ENCODE measurements at places on chromosomes 4 and X.

DNA sequence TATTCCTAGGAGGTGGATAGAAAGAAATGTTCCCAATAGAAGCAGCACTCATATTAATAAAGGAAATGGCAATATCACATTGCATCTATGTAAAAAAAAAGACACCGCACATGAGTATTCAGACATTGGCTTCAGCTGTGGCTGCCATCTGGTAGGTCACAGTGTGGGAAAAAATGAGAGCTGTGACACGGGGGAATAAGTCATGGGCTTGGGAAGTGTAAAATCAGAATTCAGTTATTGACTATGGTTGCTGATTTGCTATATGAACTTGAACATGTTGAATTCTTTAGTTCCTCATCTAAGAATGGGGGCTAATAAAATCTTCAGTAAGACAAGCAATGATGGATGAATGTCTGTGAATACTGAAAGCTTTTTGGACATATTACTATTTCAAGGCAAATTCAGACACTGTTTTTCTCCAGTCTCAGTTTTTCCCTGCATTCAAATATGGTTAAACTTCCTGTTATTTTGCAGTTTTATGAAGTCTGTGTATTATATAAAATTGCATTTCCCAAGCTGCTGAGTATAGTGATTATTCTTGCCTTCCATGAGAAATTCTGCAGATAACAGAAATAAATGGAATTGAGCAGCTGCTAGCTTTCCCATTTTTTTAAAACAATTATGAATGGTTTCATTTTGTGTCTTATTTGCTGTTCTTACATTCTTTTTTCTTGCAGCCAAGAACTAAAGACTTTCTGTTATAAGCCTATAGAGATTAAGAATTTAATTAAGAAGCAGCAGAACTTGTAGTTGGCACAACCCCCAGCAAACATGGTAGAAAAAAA lies 221.0 kb downstream of the ANKRD50 start:
- no peak for DNase-seq

DNA sequence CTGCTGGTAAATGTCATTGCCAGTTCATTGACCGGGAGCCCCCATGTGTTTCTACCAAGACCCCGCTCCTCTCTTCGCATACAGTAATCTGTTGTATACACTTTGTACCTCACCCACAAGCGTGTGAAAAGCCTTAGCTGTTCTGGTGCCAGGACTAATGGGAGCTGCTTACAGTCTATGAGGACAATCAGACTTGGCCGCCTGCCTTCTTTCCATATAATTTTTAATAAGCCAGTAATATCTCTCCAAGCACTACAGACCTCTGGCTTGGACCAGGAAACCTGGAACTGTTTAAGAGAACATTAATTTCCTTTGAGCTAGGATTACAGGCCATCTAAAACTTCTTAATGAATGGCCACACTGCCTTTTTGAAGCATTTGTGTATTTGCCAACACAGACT lies 149.7 kb upstream of the MSX1 start:
- DNase-seq: no peak

DNA sequence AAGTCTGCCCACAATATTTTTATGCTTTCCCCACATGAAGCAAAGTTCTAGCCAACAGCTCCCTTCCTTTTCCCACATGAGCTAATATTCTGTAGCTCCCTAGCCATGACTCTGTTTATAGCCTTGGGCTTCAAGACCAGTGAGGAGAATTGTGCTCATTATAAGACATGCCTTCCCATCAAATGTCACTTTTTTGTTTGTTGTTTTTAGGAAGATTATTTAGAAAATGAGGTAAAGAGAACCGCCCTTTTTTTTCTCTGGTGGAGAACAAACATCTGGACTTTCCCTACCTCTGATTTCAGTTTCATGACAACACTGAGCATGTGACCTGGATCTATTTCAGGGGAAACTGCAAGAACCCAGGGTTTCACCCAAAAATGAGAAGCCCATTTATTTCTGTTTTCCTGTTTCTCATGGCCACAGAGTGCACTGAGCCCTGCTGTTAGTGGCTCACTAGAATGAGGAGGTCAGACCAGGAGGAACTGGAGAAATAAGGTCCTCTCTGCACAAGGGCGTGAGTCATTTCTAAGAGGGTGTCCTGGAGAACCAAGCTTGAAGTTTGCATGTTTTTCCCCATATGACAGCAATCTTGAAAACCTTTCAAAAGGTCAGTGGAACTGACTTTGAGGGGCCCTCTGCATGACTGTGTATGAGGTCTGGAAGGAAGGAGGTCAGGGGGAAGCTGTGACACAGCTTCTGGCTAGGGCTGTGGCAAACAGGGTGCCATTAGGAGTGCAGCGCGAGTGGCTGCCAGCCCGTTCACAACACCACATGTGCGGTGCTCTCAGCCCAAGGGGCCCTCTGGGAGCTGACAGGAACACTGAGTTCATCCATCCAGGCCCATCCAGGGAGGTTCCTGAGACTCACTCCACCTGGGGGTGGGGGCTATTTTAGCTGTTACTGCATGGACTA lies 55.2 kb downstream of the CHST7 start:
- no peak for DNase-seq

DNA sequence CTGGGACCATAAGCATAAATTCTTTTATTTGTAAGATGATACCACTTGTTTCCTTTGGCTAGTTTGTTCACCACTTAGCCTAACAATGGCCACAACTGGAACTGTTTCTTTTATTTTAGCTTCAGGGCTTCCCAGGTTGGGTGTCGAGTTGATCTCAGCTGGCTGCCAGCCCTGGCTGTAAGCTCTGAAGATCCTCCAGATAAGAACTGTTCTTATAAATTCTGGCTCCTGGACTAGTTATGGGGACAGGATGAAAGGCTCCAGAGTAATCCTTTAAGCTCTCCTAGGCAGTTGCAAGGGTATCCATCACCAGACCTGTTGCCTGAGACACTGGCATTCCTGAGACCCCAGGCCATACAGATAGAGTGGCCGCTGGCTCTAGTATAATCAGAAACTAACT lies 129.4 kb upstream of the ACSL4 start:
- DNase-seq: no peak

DNA sequence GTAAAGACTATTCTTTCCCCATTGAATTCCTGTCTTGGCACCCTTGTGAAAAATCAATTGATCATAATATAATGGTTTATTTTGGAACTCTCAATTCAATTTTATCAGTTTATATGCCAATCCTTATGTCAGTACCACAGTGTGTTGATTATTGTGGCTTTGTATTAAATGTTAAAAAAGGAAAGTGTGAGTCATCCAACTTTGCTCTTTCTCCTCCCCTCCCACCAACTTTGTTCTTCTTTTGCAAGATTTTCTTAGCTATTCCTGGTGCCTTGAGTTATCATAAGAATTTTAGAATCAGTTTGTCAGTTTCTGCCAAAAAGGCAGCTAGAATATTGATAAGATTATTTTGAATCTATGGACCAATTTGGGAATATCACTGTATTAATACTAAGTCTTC lies 11.2 kb upstream of the RNF175 start:
- no peak for DNase-seq

DNA sequence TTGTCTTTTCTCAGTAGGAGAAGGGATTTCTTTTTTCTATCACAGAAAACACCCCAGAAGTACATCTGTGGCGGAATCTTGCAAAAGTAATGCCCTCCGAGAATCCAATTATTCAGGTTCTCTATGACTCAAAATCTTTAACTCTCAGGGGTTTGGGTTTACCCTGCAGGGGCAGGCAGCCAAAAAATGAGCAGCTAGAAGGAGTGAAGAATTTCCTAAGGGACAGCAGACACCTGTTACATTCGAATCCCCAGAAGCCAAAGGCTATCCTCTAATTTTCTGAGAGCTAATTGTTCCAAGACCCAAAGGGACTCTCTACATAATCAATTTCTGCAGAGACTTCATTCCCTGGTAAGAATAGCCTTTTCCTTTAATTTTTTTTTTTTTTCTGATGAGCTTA lies 27.5 kb upstream of the CBR4 start:
- DNase-seq: no peak

- no peak for DNase-seq
These were observed 88.2 kb upstream of the USP9X start for GRCh38 chrX:40996886-40997530.

DNA sequence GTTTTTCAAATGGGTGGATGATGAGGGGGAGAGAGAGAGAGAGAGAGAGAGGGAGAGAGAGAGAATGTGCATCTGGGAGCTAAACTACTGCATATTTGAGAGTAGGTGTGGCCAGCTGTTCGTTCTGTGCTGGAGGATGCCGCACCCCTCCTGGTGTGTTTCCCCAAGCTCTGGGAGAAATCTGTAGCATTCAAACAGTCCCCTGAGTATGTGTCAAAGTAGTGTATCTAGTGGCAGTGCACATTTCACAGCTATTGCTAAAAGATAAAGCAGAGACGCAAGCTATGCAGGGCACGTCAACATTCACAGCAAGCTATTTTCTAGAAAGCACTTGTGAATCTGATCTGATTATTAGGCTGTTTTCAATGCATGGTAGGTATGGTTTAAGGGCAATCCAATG lies 83.5 kb upstream of the LIMCH1 start:
- DNase-seq: no peak

GRCh38 chr4:181524499-181524898 lies 718.7 kb upstream of the TENM3 start:
- no peak for DNase-seq

DNA sequence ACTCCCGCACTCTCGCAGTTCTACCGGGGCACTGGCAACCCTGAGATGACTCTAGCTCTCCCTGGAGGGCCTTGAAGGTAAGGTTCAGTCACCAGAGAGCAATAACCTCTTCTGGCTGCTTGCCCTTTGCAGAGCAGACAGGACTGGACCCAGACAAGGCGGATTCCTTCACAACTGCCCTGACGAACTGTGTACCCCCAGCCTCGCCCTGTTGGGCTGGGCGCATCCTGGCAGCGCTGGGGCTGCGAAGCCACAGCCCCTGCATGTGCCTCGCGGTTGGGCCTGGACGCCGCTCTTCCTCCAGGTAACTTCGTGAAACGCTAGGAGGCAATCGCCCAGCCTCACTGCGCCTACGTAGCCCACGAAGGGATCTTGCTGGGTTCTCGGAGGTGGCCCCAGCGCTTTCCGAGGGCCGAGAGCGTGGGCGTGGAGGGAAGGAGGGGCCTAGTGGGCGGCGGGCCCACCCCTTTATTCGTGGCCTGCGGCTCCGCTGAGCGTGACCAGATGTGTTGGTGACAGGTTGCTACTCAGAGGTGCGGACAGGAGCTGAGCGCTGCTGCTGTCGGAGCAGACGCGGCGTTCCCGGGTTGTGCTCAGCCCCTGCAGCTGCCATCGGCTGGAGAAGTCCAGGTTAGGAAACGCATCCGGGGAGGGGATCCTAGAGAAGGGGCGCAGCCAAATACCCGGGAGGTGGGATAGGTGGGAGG lies 1.9 kb upstream of the MAMLD1 start:
- no peak for DNase-seq

GRCh38 chr4:139824882-139825522 lies 159.4 kb downstream of the MGST2 start:
- DNase-seq: no peak

DNA sequence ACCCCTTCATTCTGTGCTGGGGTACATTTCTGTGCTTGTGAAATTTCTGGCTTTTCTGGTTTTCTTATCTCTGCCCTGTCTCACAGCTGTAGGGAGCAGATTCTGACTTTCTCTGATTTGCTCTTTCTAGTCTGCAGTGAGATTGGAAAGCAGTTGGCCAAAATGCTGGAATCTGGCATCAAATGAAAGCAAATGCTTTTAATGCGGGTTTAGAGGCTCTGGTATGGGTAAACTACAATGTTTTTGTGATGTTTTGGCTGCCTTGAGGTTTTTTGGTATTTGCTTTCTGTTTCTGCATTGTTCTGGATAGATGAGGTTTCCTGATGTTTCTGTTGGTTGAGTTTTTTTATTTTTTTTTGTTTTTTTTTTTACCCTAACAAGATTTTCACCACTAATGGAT lies 23.8 kb downstream of the SMIM20 start:
- no peak for DNase-seq

Measured in stimulated activated CD4-positive, alpha-beta T cell treated with anti-CD3 and anti-CD28 coated beads, Interleukin-1b, Interleukin-23, amount 100 ng/mL, for 1 hour (primary cell).